ENCODE measurements at places on chromosomes 11 and 22.

DNA sequence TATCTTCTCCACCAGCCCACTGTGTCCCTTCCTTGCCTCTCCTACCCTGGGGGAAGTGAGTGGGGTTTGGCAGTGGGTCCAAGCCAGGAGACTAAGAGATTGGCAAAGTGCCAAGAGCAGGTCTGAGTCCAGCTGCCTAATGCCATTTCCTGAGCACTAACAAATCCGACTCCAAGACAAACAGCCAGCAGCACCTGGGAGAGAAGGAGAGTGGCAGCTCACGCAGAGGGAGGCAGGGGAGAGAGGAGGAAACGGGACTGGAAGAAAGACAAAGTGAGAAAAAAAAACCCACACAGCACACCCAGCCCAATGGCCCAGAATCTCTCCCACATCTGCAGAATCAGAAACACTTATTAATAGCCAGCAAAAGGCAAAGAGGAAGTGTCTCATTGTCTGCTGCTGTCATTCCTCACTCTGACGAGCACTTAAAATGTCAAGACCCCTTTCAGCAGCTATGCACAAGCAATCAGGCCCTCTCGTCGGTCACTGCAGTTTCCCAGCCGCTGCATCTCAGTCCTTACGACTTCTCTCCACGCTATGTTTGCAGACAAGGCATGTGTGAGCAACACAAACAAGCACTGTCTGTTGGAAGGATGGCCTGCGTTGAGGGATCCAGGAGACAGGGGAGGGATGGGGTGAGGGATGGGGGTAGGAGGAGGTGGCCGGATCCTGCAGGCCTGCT lies 558.4 kb upstream of the CADM1 start:
- DNase-seq, result no peak

GRCh38 chr11:119481021-119481666 lies 58.2 kb upstream of the THY1 start:
- no peak for DNase-seq

DNA sequence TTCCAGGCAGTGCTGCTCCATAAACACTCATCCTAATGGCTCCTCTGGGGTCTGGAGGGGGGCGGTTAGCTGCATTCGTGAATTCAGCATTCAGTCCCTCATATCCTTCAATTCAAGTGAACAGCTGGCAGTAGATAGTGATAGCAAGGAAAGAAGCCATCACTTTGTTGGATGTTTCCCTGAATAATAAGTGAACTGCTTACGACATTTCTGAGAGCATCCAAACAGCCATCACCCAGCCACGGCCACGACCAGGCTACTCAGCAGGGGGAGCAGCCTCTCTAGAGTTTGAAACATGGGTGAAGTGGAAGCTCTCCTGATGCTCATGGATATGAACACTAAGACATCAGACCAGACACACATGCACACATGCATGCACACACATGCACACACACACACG lies 163.6 kb downstream of the NTM start:
- no peak for DNase-seq

- no peak for DNase-seq
These were observed 39.1 kb upstream of the CREB3L1 start for GRCh38 chr11:46238078-46238966.

Data from NCI-H524 treated with DMSO at 0.1 percent for 48 hours (cell line).